NCI-H2081 treated with DMSO at 0.1 percent for 48 hours (cell line): ENCODE measurements at places on chromosomes 16 and 17.
A peak's percentile ranks its signal among the peaks of the same experiment; 100 is the strongest.

GRCh38 chr17:57612202-57613071 lies 132.7 kb downstream of the CCDC182 start:
- peak; percentile 73 for DNase-seq

GRCh38 chr16:49407873-49408550 lies 34.4 kb downstream of the C16orf78 start:
- no peak for DNase-seq

GRCh38 chr16:89588413-89589109 lies 13.0 kb downstream of the CPNE7 start:
- no peak for DNase-seq

DNA sequence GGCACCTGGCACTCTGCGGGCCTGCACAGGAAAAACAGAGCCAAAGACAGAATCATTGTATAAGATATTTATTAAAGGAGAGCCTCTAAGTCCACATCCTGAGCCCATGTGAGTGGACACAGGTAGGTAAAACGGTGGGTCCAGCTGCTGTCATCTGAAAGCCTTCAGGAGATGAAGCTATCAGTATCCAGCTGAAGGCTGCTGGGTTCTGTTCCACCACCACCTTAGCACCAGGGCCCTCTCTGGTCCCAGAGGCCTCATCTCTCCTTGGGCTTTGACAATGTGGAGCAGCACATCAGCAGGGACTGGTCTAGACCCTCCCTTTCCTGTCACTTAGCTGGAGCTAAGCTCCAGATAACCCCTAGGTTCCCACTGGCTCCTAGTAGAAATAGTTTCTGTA lies 7.3 kb downstream of the TMEM106A start:
- no peak for DNase-seq

- peak; percentile 55 for DNase-seq
Observed at GRCh38 chr17:67689534-67690177, 28.1 kb upstream of the NOL11 start.

DNA sequence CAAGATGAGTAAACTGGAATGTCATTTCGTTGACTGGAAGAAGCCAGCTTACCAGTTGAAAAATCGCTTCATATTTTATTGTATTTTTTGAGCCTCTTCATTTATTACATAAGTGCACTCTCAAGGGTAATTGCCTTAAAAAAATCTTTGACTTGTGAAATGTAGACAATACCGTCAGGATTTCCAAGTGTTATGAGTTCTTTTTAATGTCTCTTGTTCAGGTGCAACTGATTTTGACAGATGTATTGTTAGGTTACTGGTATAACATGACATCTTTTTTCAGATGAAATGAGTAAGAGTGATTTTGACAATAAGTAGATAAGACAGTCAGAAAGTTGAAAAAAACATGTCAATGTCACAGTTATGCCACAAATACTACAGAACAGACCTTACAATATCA lies 169.1 kb downstream of the CNTNAP4 start:
- DNase-seq: no peak

GRCh38 chr17:40087903-40088718 lies 12.3 kb downstream of the NR1D1 start:
- no peak for DNase-seq

DNA sequence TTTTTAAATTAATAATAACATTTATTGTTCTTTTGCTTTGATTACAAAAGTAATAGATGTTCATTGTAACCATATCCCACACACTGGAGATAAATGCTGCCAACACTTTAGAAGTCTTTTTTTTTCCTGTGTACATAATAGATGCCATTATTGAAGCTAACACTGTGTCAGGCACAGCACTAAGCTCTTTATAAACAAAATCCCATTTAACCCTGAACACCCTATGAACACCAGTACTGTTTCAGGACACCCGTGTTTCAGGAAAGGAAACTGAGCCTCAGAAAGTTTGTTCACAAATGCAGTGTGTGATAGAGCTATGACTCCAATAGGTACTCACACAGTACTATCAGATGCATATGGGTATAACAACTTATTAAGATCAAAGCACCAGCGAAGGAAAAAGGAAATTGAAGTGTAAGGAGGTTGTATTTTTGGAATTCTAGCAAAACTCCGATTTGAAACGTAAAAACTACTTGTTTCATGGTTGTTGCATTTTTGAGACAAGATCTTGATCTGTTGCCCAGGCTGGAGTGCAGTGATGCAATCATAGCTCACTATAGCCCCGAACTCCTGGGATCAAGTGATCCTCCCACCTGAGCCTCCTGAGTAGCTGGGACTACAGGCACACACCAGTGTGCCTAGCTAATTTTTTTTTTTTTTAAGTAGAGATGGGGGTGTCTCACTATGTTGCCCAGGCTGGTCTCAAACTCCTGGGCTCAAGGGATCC lies 2.0 kb upstream of the KIFC3 start:
- no peak for DNase-seq

- DNase-seq: no peak
Observed at GRCh38 chr16:47567321-47567720, 106.2 kb downstream of the PHKB start.

GRCh38 chr16:77929004-77929403 lies 93.3 kb upstream of the CLEC3A start:
- no peak for DNase-seq

DNA sequence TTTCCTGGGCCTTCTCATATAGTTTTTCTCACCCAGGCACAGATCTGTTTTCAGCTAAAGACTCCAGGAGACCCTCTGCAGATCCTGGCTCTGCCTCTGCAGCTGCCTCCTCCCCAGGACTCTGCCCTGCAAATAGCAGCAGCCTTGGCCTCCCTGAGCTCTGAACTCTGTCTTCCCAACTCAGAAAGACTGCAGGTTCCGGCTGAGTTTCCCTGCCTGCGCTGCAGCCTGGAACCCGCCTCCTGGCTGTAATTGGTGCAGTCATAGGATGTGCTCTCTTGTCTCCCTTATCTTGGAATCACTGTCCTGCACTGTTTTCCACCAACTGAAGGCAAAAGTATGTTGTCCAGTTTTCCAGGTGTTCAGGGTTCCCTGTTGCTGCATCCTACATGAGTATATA lies 14.3 kb upstream of the DNASE1 start:
- no peak for DNase-seq

GRCh38 chr17:78392295-78392694 lies 13.8 kb downstream of the PGS1 start:
- no peak for DNase-seq

- DNase-seq: no peak
Observed at GRCh38 chr17:68820825-68821481, 134.2 kb downstream of the ABCA8 start.

DNA sequence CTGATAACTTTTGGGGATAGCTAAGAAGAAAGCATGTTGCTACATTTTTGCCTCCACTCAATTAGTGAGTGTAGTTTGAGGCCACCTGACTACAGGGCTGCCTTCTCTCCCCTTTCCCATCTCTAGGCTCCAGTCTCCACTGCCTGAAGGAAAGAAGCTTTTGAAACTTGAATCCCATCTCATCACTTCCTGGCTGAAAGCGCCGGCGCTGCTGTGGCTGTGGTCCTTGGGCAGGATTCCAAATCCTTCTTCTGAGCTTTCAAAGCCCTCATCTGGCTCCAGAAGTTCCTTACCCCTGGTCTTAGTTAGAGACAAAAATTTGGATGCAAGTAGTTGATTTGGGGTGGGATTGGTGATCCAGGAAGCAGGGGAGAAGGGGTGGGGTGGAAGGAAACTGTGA lies 119.4 kb downstream of the FOXL1 start:
- no peak for DNase-seq
